ENCODE measurements at places on chromosomes 4 and X.

GRCh38 chr4:80614319-80614718 lies 278.8 kb downstream of the CFAP299 start:
- DNase-seq = no peak

DNA sequence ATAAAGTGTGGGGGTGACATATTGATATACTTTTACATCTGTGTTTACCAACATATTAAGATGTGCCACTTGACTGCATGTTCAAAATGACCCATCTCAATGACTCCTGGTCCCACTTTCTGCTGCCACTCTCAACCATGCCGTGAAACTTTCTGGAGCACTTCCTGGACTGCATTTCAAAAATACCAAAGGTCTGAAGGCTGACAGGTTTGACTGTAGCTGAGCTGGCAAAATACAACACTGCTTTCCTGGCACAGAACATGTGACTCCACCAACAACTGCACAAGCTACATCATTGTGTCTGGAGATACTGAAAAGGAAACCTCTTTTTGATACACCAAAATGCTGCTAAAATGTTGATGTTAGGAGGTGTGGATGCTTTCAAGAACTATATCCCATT lies 184.8 kb downstream of the UNC5C start:
- DNase-seq = no peak

DNA sequence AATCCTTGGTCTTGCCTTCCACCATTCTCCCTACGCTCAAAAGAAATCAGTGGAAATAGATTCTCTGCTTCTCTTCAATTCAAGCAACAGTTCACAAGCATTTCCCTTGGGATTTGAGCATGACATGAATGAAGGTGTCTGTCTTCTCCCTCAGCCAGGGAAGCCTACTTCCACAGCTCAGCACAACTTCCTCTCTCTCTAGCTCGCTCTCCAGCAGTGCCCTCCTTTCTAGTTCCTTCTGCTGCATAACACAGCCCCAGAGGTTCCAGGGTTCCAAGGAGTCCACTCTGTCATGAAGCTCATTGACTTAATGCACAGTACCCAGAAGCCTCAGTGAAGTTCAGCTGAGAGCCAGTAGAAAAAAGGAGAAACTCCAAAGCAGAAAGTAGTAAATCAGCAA lies 81.3 kb downstream of the PLS3 start:
- DNase-seq = no peak

DNA sequence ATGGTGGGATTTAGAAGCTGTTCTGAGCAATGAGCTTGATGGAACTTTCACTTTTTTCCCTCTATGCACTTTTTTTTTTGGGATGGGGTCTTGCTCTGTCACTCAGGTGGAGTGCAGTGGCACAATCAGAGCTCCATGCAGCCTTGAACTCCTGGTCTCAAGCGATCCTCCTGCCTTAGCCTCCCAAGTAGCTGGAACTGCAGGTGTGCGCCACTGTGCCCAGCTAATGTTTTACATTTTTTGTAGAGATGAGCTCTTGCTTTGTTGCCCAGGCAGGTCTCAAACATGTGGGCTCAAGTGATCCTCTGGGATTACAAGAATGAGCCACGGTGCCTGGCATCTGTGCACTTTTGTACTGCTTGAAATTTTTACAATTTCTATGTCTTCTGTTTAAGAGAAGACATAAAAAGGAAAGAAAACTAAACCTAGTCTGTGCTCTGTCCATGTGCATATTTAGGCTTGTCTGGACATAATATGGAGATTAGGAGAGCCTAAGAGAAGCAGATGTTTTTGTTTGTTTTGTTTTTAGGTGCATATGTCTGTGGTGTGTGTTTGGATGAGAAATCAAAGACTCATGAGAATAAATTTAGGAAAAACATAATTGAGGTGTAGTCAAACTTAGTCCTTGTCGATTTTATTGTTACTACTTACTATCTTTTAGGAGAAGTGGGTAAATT lies 16.5 kb downstream of the PDLIM5 start:
- DNase-seq = no peak

- no peak for DNase-seq
These were observed 6.9 kb downstream of the UBA1 start for GRCh38 chrX:47200385-47201150.

DNA sequence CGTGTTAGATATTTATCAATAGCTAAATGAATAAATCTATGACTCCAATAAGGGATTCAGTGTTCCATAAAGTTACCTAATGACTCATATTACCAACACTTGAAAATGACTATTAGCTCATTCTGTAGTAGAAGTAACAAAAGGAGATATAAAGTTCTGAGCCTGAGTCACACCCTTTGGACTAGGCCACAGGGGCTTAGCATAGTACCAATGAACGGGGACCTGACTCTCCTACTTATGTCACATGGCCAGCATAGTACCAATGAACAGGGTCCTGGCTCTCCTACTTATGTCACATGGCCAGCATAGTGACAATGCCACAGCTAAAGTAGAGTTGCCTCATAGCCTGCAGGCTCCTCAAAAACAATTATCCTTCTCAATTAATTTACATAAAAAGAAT lies 43.7 kb downstream of the MAGEB16 start:
- no peak for DNase-seq

GRCh38 chr4:168092176-168092712 lies at the start of gene ANXA10:
ANXA10 (plus strand) TSS chr4:168092537; CDS start chr4:168092701, 164 bp downstream.
- no peak for DNase-seq

DNA sequence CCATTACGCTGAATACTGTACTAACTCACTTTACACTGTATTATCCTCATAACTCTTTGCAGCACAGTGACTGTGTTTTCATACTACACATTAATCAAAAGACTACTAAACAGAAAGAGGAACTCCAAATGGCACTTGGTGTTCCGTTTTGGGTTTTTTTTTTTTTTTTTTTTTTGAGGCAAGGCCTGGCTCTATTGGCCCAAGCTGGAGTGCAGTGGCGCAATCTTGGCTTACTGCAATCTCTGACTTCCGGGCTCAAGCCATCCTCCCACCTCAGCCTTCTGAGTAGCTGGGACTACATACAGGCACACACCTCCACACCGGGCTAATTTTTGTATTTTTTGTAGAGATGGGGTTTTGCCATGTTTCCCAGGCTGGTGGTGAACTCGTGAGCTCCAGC lies 10.7 kb downstream of the KLHL8 start:
- no peak for DNase-seq

- no peak for DNase-seq
These were observed 35.3 kb downstream of the FAT1 start for GRCh38 chr4:186688150-186688943.

DNA sequence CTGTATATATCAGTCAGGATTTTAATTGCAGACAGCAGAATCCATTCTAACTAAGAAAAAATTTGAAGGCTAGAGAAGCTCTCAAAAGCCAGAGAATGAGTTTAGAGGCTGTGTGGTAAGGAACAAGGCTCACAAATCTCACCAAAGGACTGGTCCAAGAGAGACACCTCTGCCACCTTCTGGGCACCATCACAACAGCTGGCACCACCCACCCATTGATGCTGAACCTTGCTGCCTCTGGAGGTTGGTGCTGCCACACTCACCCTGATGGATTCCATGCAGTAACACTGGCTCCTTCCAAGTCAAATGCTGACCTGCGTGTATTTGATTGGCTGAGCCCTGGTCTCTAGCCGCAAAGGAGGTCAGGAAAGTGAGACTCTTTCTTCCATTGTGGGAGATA lies 100.8 kb downstream of the BEND2 start:
- DNase-seq = no peak

DNA sequence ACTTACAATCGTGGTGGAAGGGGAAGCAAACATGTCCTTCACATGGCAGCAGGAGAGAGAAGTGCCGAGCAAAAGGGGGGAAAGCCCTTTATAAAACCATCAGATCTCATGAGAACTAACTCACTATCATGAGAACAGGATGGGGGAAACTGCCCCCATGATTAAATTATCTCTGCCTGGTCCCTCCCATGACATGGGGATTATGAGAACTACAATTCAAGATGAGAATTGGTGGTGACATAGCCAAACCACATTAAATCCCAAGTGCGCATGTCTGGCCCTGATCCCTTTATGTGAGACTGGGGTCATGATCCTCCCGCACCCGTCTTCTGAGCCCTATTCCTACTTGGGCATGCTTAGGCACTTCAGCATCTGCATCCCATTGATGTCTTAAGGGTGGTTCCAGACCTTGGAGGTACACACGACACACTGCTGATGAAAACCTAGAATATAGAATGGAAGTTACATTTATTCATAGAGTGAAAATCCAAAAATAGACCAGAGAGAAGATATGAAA lies 116.0 kb downstream of the PTTG2 start:
- DNase-seq = no peak

- DNase-seq = no peak
These were observed 118.4 kb upstream of the TLL1 start for GRCh38 chr4:165754664-165755063.

- no peak for DNase-seq
These were observed 74.3 kb upstream of the MSANTD1 start for GRCh38 chr4:3174371-3175338.

DNA sequence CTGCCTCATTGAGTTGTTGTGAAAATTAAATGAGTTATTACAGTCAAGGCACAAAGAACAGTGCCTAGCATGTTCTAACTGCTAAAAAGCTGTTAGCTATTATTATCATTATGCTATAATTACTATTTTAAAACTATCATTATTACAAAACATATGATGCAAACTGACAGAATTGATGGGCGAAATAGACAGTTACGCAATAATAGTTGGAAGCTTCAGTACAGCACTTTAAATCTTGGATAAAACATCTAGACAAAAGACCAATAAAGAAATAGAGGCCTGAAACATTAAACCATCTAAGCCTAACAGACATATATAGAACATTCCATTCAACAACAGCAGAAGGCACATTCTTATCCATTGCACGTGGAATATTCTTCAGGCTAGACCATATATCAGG lies 73.0 kb downstream of the TAB3 start:
- no peak for DNase-seq

- DNase-seq = no peak
These were observed 9.0 kb upstream of the KLHL2 start for GRCh38 chr4:165198329-165198728.

DNA sequence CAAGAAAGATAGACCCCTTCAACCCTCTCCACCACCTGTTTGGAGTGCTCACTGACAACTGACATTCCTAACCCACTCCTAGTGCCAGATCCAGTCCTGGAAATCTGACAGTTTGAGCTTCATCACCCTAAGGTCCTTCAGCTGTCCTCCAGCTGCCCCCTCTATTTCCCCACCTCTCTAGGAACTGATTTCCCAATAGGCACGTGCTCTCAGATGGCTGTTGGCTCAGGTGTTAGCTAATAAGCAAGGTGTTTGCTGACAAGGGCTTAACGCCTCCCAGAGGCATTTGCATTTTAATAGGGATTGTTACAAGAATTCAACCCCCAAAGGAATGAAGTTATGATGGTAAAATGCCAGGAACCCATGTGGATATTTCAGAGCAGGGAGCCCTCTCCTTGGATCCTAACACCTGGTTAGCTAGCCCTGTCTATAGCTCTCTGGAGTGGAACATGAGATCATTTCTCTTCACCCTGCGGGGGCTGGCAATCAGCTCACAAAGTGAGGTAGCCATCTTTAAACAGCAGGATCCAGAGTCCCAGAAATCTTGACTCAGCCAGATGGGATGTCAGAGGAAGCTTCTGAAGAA lies 348.5 kb upstream of the SFRP2 start:
- no peak for DNase-seq

DNA sequence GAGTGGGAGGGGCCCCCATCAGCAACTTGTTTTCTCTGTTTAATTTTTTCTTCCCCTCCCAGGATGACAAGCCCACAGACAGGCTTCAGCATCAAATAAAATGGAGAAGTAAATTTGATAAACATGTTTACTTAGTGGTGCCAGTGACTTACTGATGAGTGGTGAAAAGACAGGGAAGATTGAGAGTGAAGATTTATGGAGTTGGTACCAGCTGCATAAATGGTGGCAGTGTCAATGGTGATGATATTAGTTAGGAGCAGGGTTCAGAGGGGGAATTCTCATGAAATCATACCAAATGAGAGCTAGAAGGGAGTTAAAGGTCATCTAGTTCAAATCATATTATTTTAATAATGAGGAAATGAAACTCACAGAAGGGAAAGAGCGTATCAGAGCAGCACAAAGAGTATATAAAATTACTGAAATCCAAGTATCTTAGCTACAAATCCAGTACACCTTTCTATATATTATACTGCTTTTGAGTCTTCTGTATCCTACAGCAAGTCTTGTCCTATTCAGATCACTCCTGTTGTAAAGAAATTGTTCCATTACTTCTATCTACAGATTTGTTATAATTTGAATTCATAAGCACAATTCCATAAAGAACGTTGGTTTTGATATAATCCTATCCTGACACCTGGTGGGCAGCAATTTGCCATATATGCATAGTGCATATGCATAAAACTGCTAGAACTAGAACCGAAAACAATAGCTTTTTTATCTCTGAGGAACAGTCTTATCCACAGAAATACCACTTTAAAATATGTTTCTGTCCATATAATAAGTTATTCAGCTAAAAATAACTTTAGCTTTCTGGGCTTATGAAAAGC lies 5.0 kb downstream of the P2RY10 start:
- peak; percentile 18 for DNase-seq

- DNase-seq = no peak
These were observed 215.0 kb downstream of the HTR2C start for GRCh38 chrX:114798907-114799306.

DNA sequence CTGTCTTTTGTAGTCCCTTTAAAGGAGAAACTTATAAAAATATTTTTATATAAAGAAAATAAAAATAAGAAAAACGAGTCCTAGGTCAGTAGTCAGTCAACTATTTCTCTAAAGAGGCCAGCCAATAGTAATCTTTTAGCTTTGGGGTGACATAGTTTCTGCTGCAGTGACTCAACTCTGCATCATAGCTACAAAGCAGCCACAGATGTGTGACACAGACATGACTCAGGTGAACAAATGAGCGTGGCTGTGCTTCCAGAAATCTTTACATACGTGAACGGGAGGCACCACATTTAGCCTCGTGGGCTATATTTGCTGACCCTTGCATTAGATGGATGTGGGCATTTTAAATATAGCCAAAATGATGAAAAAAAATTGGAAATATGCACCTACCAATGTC lies 1862.5 kb upstream of the TENM3 start:
- no peak for DNase-seq

DNA sequence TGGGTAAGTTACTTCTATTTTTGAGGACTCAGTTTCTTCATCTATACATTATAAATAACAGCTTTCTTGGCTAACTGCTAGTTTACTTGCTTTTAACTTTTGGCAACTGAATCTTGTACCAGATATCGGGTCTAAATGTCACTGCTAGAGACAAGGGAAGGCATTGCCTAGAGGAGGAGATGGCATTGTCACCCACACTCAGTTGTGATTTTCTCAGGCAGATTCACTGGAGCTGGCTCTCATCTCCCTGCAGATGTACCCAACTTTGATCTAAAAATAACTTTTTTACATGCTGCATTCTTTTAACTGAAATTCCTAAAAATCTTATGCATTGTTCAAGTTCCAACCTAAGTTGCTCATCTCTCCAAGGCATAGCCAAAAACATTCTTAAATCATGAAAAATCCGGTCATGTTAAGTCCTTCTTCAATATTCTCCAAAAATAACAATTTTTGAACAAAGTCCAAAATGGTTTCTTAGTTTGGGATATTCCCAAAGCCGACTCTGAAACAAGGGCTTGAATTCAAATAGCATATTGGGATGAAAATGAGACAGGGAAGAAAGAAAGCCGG lies 469.0 kb upstream of the BOD1L1 start:
- no peak for DNase-seq

All from RPMI8226 (cell line).